ENCODE measurements at places on chromosomes 2 and 18.

GRCh38 chr2:72973566-72974435 is 56.5 kb downstream of the EMX1 start:
- DNase-seq, result no peak

DNA sequence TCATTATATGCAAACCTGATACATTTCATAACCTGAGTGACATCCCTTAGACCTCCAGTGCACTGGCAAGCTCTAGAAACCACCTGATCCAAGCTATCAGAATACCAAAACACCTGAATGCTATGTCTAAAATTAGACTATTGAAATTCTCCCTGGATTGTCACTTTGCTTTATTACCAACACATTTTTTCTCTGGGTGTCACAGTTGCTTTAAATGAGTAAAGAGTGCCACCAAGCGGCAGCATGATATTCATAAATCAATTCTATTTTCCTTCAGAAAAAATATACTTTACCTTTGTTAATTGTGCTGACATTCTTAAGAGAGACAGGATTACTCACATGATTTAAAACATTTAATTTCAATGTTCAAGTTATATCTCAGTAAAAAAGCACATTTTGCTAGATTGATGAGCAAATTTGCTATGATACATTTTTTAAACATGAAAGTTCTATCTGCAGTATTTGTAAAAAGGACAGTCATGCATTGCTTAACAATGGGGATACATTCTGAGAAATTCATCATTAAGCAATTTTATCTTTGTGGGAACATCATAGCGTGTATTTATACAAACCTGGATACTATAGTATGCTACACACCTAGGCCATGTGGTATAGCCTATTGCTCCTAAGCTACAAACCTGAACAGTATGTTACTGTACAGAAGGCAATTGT is 338.4 kb upstream of the SLC39A10 start:
- DNase-seq, result no peak

- no peak for DNase-seq
These were observed 12.8 kb downstream of the GBX2 start for GRCh38 chr2:236155406-236155805.

GRCh38 chr2:177313162-177313781 is 48.7 kb upstream of the NFE2L2 start:
- DNase-seq, result no peak

DNA sequence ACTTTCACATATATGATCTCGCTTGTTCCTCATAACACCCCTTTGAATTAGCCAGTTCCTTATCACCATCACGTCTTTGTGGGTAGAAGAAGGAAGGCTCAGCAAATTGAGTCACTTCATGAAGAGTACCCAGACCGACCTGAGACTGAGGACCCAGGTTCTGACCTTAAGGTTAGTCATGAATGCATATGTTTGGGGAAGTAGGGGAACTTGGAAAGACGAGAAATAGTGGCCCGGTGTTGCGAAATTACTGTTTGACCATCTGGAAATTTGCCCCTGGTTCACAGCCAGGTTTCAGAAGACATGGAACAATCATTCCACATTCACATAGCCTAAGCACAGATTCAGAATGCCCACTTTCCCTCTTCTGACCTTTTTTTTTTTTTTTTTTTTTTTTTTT is 59.8 kb downstream of the MEIS1 start:
- no peak for DNase-seq

DNA sequence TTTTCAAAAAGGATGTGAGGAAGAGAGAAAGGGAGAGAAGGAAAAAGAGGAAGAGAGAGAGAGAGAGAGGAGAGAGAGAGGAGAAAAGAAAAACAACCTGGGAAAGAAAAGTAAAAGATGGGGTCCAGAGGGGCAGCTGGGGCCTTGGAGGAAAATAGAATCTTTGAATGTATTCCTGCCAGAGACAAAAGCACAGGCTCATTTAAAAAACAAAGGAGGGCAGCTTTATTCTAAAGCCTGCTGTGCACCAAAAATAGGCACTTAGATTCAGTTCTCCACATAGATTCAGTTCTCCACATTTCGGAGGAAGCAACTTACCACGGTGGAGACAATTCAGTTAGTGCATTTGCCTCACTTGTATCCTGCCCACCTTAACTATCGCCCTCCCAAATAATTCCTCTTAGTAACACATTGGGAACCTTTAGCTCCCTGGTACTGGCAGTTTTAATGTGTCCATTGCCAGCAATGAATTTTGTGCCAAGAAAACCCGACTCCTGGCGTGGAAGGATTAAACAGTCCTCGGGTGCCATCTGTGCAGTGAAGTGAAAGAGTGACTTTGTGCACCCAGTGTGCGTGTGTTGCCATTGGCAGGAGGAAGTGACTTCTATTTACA is 71.3 kb downstream of the DPP4 start:
- no peak for DNase-seq

DNA sequence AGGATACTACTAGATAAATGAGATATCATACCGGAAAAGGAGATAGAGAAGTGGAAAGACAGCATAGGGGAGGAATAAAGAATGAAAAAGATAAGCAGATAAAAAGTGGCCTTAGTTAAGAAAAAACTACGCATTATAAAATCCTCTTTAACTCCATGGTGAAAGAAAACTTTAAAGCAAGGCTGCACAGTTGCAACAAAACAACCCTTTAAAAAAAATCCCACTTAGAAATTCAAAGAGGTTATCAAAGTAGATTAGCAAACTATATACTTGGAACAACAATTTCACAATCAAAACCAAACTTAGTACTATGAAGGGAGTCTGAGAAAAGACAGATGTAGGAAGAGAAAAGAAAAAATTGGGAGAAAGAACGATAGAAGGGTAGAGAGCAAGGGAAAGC is 133.4 kb upstream of the OSR1 start:
- no peak for DNase-seq

DNA sequence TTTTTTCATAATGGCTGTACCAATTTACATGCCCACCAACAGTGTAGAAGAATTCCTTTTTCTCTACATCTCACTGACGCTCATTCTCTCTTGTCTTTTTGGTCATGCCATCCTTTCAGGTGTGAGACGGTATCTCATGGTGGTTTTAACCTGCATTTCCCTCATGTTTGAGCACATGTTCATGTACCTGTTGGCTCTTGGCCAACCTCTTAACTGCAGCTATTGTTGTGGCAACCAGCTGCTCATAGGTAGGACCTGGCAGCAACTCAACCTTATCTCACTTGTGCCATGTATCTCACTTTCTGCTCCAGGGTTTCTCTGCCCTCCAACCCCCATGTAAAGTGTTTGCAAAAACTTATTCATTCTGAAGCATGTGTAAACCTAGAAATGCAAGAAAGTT is 167.5 kb downstream of the UPP2 start:
- no peak for DNase-seq

DNA sequence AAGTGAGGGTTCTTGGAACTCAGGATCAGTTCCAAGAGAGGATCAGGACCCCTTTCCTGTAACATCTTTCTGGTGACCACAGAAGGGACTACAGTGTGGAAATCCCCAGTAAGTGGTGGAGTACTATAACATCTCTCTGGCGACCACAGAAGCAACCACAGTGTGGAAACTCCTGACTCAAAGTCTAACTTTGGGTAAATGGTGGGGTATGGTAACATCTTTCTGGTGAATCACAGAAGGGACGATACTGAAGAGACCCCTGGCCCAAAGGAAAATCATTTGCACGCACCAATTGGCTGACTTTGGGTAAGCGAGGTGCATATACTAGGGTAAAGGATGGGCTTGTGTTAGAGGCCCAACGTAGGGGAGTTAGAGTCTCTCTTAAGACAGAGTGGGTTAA is 56.3 kb upstream of the GULP1 start:
- no peak for DNase-seq

DNA sequence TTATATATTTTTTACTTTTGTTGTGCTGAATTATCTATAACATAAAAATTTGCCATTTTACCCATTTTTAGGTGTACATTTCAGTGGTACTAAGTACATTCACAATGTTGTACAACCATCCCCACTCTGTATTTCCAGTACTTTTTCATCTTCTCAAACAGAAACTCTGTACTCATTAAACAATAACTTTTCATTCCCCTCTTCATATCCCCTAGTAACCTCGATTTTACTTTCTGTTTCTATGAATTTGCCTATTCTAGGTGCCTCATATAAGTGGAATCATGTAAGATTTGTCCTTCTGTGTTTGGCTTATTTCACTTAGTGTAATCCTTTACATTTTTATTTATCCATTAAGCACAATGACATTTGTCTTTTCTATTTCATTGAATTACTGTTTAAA is 51.3 kb downstream of the GTF2A1L start:
- DNase-seq, result no peak

GRCh38 chr18:40380686-40381439 is 1574.2 kb upstream of the PIK3C3 start:
- no peak for DNase-seq

DNA sequence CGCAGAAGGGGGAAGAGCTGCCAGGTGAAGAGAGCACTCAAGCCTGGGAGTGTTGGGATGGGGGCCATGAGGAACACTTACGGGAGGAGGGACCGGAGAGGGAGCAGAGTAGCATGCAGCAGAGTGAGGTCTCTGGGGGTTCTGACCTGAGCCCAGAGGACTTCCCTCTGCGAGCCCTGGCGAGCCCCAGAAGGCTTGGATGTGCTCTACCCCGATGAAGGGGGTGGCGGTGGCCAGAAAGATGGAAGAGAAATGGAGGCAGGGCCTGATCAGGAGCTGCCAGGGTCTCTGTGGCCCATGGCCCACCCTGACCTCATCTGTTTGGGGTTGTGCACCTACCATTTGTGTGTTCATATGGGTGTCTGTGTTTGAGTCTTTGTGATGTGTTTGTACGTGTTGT is 42.0 kb downstream of the CROCC2 start:
- peak; percentile 5 for DNase-seq

GRCh38 chr2:69226903-69227302 is 160.1 kb downstream of the GFPT1 start:
- DNase-seq, result no peak

- DNase-seq, result no peak
These were observed 338.3 kb downstream of the NCKAP5 start for GRCh38 chr2:133229974-133230373.

DNA sequence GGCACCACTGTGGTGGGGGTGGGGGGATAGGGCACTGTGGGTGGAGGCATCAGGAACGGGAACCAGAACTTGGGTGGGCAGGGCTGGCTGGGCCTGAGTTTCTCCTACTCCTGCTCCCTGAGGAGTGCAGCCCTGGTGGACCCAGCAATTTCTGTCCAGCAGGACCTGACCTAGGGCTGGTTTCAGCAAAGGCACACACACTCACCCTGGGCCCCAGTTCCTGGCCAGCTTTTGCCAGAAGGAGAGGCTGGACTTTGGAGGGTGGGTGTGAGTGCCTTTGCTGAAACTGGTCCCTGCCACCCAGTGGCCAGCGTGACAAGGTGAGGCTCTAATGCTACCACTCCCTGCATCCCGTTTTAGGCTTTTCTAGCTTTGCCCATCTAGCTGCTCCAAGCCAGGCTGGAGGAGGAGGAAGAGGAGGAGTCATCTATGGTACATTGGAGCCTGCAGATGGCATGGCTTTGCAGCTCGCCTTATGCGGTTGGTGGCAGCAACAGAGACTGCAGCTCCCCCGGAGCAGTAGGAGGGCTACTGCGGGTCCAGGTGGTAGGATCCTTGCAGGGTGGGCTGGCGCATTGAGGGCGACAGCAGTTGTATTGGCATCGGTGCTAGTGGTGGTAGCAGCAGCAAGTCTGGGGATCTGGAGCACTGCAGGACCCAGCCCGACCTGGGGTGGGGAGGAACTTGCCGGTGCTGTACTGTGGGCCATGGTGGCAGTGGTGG is 40.4 kb upstream of the IMP4 start:
- DNase-seq, result no peak
